ENCODE measurements at places on chromosomes 6 and 20. TPM values are rescaled to one million over a fixed set of nuclear protein-coding genes. Genes with fewer than 3 reads are reported as not detected.

The TLDC2 gene
- total RNA-seq: under 0.01 TPM

The SLA2 gene
- not detected for total RNA-seq

The BAK1 gene
- 9.9 TPM for total RNA-seq

The OOEP gene
- total RNA-seq: not detected

The RBPJL gene
- total RNA-seq: not detected

The TGIF2 gene
- 20.4 TPM for total RNA-seq

The GTF3C6 gene
- 47.0 TPM for total RNA-seq

The KDM1B gene
- 16.2 TPM for total RNA-seq

The COL9A3 gene
- total RNA-seq: 8.9 TPM

The CPXM1 gene
- 26.1 TPM for total RNA-seq

The ADIG gene
- total RNA-seq: not detected

The ANGPT4 gene
- under 0.01 TPM for total RNA-seq

The SNAI1 gene
- 0.52 TPM for total RNA-seq

The TNF gene
- not detected for total RNA-seq

The HLA-DMA gene
- 6.3 TPM for total RNA-seq

The SMLR1 gene
- total RNA-seq: not detected

The NKX2-2 gene
- not detected for total RNA-seq

The MACROD2 gene
- 3.1 TPM for total RNA-seq

The LHFPL5 gene
- total RNA-seq: not detected

The MTFR2 gene
- 0.52 TPM for total RNA-seq

The HLA-DRB5 gene
- total RNA-seq: 14.6 TPM

The TFAP2D gene
- not detected for total RNA-seq

The CTSZ gene
- total RNA-seq: 59.5 TPM

The THBS2 gene
- 76.2 TPM for total RNA-seq

The MC3R gene
- total RNA-seq: not detected

The RSPO3 gene
- 6.3 TPM for total RNA-seq

The RIMS1 gene
- total RNA-seq: 15.7 TPM

The OLIG3 gene
- total RNA-seq: not detected

The RPP21 gene
- 7.8 TPM for total RNA-seq

The PPP1R3G gene
- total RNA-seq: 2.1 TPM

The MDN1 gene
- total RNA-seq: 30.8 TPM

The METTL24 gene
- 0.52 TPM for total RNA-seq

The ZBTB12 gene
- total RNA-seq: 6.3 TPM

The C20orf96 gene
- total RNA-seq: 1.0 TPM

The ERVFRD-1 gene
- not detected for total RNA-seq

The EEF1E1 gene
- 7.8 TPM for total RNA-seq

The KHDC1L gene
- not detected for total RNA-seq

The PRPH2 gene
- total RNA-seq: 5.7 TPM

The TRIM27 gene
- 62.1 TPM for total RNA-seq

The HMGCLL1 gene
- total RNA-seq: 9.4 TPM

The HLA-DRA gene
- 54.3 TPM for total RNA-seq

Data from skeletal muscle tissue (tissue), 5 donors.